Activated CD8-positive, alpha-beta memory T cell treated with anti-CD3 and anti-CD28 coated beads for 4 hours (primary cell): ENCODE measurements at places on chromosomes 4 and X.
A peak's percentile ranks its signal among the peaks of the same experiment; 100 is the strongest.

- no peak for DNase-seq
These were observed 31.8 kb downstream of the RNF150 start for GRCh38 chr4:141101511-141101910.

DNA sequence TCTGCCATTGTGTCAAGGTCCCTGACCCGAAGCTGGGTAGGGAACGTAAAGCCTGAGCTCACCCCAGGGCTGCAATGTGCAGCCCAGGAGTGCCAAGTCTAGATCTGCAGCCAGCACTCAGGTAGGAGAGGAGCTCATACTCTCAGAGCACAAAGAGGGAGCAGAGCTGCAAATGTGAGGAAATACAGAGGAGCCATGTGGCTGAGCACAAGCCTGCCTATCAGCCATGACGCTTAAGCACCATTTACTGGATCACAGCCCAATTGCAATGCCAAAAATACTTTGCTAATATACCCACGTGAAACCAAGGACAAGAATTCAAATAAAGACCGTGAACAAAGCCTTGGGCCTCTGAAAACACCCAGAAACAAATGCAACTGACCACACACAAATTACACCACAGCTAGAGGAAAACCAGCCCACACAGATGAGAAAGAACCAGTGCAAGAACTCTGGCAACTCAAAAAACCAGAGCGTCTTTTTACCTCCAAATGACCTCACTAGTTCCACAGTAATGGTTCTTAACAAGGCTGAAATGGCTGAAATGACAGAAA lies 69.0 kb upstream of the HPF1 start:
- DNase-seq: no peak

GRCh38 chr4:1201851-1202525 lies 29.6 kb upstream of the SPON2 start:
- peak; percentile 65 for DNase-seq

- no peak for DNase-seq
These were observed 146.2 kb upstream of the TLL1 start for GRCh38 chr4:165726831-165727230.

GRCh38 chr4:55241461-55241860 lies 104.6 kb upstream of the SRD5A3 start:
- DNase-seq: no peak

DNA sequence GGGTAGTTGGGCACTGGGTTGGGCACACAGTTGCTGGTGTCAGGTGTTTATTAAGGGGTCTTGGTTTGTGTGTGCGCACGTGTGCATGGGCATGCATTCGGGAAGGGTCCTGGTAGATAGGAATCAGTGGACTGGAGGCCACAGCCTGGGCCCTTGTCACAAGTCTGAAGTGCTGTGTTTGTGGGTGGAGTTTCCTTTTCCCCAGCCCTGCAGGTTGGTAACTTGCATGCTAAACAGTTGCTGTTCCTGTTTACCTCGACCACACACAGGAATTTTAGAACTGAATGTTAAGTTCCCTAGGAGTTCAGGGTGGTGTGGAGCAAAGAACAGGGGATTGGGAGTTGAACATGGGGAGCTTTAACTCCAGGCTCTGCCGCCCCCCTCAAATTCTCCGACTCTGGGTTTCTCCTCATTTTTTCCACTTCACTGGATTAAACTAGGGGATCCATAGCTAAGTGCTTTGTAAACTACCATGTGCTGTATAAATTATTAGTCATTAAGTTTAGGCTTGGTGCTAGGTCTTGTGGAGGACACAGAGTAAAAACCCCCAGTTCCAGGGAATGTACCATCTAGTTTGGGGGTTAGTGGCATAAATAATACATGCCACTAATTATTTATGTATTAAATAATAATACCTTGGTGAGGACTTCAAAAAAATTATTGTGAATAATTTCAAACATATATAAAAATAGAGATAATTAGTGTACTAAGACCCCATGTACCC lies 49.0 kb downstream of the STARD8 start:
- no peak for DNase-seq

DNA sequence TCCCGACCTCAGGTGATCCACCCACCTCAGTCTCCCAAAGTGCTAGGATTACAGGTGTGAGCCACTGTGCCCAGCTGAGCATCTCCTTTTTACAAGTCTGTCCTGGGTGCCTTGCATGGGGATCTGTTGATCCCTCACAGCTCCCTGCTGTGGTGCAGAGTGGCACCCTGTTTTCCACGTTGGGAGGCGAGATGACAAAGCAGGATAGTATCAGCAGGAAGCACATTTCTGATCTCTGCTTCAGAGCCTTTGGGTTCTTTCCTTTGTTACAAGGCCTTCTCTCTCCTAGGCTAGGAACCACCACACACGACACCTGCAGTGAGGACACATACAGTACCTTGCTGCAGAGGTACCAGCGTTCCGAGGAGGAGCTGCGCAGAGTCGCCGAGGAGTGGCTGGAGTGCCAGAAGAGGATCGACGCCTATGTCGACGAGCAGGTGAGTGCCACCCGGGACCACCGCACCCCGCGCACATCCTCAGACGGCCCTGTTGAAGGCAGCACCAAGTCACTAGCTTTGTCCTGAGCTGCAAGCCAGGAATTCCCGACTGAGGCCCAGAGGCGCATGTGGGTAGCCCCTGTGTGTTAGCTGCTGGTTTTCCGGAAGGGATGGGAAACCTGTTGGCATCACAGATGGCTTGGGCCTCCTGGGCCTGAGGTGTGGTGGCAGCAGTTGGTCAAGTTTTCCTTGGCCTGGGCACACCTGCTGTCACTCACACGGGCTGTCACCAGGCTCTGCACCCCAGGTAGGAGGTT lies 109.6 kb downstream of the TNIP2 start:
- DNase-seq: no peak

DNA sequence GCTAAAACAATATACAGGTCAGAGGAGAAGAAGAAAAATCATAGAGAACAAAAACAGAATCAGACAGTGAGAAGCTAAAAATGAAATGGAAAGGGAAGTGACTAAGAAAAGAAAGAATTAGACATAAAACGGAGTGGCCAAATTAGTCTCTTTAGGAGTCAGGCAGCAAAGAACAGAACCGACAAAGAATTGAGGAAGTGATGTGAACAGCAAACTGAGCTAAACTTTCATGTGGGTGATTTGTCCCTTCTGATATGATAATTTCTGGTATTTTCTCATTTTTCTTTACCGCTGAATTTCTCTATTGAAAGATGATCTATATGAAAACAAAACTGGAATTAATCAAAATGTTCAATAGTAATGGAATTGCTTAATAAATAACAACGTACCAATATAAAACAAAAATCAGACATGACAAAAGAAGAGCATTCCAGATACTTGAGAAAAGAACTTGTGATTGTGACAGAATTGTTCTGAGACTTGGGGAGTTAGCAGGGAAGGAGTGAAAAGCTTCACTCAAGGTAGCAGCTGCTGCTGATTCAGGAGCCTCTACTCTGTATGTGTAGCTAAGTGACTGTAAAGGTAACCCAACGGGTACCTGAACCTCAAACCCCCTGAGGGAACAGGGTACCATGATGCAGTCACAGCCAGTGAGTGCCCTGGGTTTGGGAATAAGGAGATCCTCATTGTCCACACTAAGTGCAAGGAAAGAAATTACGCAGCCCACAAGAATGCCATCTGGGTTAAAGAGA lies 8.8 kb downstream of the TAPT1 start:
- no peak for DNase-seq

DNA sequence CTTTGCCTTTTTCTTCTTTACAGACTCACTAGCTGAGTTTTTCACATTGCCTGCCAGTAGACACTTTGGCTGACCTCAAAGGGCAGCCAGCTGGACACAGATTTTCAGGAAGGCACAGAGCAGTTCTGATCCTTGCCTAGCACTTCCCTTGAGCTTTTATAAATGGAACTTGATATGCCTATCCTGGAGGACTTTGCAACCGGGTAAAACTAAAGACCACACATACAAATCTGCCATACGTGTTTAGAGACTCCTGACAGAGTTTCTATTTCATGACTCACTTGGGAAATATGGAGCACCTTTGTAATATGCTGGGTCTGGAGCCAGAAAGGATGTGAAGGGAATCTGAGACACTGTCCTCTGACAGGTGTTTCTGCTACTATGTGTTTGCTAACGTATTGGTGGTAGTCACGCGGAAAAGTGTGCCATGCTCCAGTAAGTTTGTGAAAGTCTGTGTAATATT lies 56.7 kb upstream of the RASSF6 start:
- DNase-seq: no peak

DNA sequence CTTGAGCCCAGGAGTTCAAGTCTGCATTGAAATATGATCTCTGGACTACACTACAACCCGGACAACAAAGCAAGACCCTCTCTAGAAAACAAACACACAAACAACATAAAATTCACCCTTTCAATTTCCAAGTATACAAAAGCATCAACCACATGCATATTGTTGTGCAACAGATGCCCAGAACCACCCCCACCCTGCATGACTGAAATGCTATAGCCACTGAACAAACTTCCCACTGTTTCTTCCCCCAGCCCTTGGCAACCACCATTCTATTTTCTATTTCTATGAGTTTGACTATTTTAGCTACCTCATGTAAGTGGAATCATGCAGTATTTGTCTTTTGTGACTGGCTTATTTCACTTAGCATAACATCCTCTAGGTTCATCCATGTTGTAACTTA lies 14.2 kb upstream of the C4orf51 start:
- no peak for DNase-seq

GRCh38 chr4:87853108-87853507 lies 20.3 kb downstream of the MEPE start:
- no peak for DNase-seq

DNA sequence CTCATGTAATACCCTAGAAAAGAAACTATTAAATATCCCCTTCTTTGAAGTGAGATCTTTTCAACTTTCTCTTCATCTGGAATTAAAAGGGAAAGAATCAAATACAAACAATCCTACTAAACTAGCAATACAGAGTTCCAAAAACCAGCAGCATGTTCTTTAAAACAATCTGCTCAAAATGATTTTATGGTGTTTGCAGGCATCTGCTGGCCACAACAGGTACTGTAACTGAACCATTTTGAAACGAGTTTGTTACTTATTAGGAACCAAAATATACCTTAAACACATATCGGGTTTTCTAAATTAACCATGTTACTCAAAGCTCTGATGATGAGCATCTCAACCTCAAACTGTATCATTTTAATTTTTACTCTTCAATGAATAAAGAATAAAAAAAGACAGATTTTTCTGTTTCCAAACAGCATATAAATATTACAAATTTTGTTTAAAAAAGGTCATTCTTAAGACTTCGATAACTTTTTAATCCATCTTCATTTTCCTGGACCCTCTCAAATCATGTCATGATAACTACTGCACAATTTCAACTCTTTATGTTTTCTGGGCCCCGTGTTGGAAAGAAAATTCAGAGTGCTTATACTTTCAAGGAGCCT lies 56.5 kb downstream of the ARAP2 start:
- DNase-seq: no peak

DNA sequence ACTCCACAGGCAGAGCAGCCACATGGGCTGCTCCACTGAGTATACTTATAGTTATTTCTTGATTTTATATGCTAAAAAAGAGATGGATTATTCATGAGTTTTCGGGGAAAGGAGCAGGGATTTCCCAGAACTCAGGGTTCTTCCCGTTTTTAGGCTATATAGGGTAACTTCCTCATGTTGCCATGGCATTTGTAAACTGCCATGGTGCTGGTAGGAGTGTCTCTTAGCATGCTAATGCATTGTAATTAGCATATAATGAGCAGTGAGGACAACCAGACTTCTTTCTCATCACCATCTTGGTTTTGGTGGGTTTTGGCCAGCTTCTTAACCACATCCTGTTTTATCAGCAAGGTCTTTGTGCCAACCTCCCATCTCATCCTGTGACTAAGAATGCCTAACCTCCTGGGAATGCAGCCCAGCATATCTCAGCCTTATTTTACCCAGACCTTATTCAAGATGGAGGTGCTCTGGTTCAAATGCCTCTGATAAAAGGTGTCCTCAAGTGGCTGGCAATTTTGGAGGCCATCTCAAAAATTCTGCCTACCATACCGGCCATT lies 213.0 kb upstream of the VEGFC start:
- DNase-seq: no peak
